ENCODE measurements at places on chromosomes 4 and X. TPM values are rescaled to one million over a fixed set of nuclear protein-coding genes. Genes with fewer than 3 reads are reported as not detected.

The ZNF157 gene
- polyA plus RNA-seq, result not detected

The CDX4 gene
- not detected for polyA plus RNA-seq

The HTN3 gene
- not detected for polyA plus RNA-seq

The TEX13B gene
- polyA plus RNA-seq, result not detected

The MAGEC1 gene
- not detected for polyA plus RNA-seq

The FAM47E gene
- polyA plus RNA-seq, result not detected

The WDR17 gene
- polyA plus RNA-seq, result 0.16 TPM

The MXRA5 gene
- 1.3 TPM for polyA plus RNA-seq

The WDFY3 gene
- 4.1 TPM for polyA plus RNA-seq

The TCEAL7 gene
- polyA plus RNA-seq, result 8.2 TPM

The MUC7 gene
- not detected for polyA plus RNA-seq

The BEND2 gene
- polyA plus RNA-seq, result not detected

The NSUN7 gene
- polyA plus RNA-seq, result 0.41 TPM

The BCAP31 gene
- 350 TPM for polyA plus RNA-seq

The SOWAHD gene
- polyA plus RNA-seq, result not detected

The VCX3A gene
- not detected for polyA plus RNA-seq

The MORC4 gene
- 11.0 TPM for polyA plus RNA-seq

The CENPC gene
- 2.4 TPM for polyA plus RNA-seq

The PDGFC gene
- 14.2 TPM for polyA plus RNA-seq

The PNMA6F gene
- not detected for polyA plus RNA-seq

The ATOH1 gene
- polyA plus RNA-seq, result not detected

The TMEM31 gene
- polyA plus RNA-seq, result not detected

The ART3 gene
- polyA plus RNA-seq, result 0.27 TPM

The CENPVL1 gene
- not detected for polyA plus RNA-seq

The TAF7L gene
- polyA plus RNA-seq, result 0.06 TPM

Data from foreskin keratinocyte (primary cell).